Right renal cortex interstitium (tissue), 3 donors: ENCODE measurements at places on chromosomes 3 and 15. TPM values are rescaled to one million over a fixed set of nuclear protein-coding genes. Genes with fewer than 3 reads are reported as not detected.

- DNase-seq: no peak
Observed at GRCh38 chr15:80769829-80770705, 9.1 kb upstream of the CEMIP start.

Gene GCNT3
- 0.45 TPM for polyA plus RNA-seq

Gene PPCDC
- polyA plus RNA-seq: 13.7 TPM

Gene TTLL13
- polyA plus RNA-seq: 0.12 TPM
